Bronchial smooth muscle cell (primary cell): ENCODE measurements at places on chromosomes 6 and 20. TPM values are rescaled to one million over a fixed set of nuclear protein-coding genes. Genes with fewer than 3 reads are reported as not detected.

ZNF318 gene
- total RNA-seq, result 3.9 and 4.1 TPM in 2 replicates

RAB32 gene
- 55.0 and 90.6 TPM in 2 replicates for total RNA-seq

MDFI gene
- 0.26 TPM in 1 of 2 replicates, not detected in the other for total RNA-seq

HLA-DRA gene
- total RNA-seq, result 0.17 and 0.95 TPM in 2 replicates

RHAG gene
- under 0.01 TPM in 1 of 2 replicates, not detected in the other for total RNA-seq

SASH1 gene
- total RNA-seq, result 55.9 and 65.3 TPM in 2 replicates

SNAI1 gene
- total RNA-seq, result 0.09 and 0.47 TPM in 2 replicates
